ENCODE measurements at places on chromosomes 11 and 22.

- DNase-seq, result no peak
Measured at GRCh38 chr11:105937738-105938137, 84.3 kb downstream of the MSANTD4 start.

DNA sequence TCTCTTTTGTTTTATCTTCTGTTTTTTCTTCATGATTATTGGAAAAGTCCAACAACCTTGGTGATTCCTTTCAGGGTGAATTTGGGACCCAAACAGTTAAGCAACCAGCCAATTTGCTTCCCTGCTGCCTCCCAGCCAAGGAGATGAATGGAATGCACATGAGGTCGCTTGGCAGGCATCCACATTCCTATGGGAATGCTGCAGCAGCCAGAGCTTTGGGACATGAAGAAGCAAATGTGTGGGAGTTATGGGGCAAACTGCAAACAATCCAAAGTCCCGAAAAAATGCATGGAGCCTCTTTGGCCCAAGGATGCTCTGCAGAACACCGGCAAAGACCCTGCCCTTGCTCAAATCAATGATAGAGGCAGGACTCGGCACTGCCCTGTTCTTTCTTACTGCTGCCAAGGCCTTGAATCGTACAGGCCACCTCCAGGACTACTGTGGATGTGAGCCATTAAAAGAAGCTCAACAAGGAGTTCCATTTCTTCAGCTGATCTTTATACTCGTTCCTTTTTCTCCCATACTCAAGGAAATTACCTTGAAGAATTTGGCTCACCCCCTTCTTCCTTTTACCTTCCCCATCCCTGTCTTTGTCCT is 117.3 kb upstream of the TEAD1 start:
- DNase-seq, result no peak

- no peak for DNase-seq
Measured at GRCh38 chr11:121282886-121283502, 9.6 kb upstream of the SC5D start.

DNA sequence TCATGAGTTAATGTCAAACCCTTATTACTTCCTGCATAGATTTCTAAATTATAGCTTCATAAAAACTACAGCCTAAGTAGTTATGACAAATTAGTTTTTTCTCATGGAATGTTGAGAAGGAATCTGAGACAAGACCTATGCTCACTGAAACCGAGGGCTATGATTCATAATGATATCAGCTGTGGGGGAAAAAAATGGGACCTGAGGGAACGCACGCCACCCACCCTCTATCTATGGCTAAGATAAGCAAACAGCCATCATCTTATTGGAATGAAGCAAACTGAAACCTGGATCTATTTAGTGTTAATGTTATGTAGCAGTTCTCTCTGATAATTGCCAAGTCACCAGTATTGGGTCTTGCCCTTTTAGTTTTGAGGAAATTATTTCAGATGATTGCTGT is 906.9 kb upstream of the RAG2 start:
- DNase-seq, result no peak

DNA sequence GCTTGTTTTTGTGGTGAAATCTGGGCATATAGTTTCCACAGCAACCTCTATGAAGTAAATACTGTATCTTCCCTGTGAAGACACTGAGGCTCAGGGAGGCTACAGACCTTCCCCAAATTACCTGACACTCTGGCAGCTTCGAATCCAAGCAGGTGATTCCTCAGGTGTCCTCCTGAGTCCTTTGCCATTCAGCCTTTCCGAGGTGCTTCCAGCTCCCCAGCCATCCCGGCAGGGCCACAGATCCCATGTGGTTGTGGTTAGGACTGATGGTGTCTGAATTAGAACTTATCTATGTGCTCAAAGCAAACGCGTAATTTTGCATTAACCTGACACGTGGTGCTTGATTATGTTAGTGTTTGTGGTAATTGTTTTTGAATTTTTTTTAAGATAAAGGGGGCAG is 785.6 kb downstream of the BRD1 start:
- no peak for DNase-seq

GRCh38 chr22:32531931-32532819 is 57.6 kb downstream of the FBXO7 start:
- DNase-seq, result no peak

- DNase-seq, result peak; percentile 80
Measured at GRCh38 chr22:43230971-43231723, 44.2 kb upstream of the TTLL12 start.

DNA sequence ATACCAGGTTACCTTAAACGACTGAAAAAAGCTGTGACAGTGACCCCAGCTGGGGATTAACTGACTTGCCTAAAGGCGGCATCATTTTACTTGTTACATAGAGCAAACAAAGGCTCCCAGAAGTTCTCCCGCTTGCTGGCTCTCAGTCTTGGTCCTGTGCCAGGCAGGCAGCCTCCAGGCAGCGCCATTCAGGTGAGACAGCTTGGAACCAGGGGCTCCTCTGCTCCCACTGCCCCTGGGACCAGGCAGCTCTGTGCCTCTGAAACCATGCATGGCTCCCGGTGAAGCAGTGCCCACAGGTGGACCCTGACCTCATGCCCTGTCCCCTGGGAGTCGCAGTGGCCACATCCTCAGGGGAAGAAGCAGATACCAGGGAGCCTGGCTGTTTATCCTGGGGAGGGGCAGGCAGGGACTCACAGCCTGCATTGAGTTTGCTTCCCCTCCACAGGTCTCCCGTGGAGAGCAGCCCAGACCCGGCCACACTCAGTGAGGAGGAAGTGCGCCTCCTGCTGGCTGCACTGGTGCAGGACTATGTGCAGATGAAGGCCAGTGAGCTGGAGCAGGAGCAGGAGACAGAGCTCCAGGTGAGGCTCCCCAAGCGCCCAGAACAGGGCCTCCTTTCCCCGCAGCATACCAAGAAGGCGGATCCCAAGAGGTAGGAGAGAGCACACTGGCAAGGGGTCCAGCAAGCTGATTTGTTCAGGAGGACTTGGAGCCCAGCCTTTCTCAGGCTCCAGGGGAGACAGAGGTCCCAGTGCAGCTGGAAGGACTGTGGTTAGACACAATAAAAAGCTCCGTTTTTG is 15.6 kb upstream of the CYP2R1 start:
- DNase-seq, result peak; percentile 87

DNA sequence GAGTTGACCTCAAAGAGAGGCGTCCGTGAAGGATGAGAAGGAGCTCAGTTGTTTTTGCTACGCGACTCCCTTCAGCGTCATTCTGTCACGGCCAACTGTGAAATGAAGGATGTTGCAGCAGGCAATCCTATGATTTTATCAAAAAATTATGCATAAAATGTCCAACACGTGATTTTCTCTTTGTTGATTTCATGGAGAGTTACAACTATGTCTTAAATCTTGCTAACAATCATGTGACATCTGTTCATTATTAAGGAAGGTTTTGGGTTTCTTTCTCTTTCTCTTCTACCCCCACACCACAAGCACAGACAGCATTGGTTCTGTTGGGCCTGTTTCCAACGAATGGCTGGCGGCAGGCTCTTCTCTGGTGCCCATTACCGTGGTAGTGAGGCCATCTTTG is 3.7 kb downstream of the KRTAP5-4 start:
- DNase-seq, result no peak

DNA sequence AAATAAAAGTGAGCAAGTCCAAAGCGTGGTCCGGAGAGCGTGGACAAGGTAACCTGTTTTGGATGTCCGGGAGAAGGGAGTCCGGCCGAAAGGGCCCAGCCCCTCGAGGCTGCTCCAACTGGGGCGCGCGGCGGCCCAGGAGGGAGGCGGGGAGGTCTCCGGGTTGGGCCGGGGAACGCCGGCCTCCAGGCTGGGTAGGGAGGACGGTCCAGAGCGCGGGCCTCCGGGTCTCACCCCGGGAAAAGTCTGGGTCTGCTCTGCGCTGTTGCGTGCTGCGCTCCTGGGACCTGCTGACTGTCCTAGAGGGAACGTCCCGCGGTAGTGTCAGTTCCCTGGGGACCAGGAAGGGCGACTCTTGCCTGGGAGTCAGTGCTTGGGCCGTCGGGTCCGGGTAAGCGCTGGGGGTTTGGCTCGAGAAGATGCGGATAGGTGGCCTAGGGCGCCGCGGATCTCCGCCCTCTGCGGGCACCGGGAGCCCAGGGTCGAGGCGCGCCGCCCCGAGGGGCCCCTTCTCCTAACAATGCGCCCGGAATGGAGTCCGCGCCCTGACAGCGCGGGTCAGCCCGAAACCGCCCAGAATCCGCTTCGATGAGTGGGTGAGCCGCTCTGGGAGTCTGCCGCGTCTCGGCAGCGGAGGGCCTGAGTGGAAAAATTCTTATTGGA is 988 bp upstream of the FLI1 start:
- DNase-seq, result peak; percentile 40

- peak; percentile 60 for DNase-seq
Measured at GRCh38 chr22:24066865-24067264, 55.8 kb downstream of the CABIN1 start.

- peak; percentile 75 for DNase-seq
Measured at GRCh38 chr11:114215428-114215827, 80.8 kb upstream of the NNMT start.

DNA sequence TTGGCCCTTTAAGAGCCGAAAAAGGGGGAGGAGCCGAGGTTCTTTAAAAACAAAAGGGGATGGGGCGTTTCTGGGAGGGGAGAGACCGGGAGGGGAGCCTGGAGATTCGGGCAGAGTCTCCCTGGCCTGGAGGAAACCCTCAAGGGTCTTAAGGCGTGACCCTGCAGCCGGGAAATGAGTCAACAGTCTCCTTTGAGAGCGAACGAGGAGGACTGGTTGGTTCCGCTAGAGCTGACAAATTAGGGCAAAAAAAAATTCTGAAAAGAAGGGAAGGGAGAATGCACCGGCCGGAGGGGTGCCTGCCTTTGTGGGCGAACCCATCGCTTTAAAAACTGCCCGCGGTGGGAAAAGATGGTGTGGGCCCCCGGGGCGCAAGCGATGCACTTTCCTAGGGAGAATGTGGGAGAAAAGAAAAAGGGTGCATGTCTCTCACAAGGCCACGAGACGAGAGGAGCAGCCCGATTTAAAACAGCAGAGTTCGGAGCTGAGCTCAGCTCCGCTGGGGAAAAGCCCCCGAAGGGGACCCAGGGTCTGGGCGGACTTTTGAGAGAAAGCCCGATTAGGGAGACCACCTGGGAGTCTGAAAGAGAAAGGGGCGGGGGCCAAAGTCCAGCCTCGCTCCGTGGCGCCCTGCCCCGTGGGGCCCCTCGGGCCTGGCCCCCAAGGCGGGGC is 874 bp downstream of the ZFTA start:
- DNase-seq, result peak; percentile 75

DNA sequence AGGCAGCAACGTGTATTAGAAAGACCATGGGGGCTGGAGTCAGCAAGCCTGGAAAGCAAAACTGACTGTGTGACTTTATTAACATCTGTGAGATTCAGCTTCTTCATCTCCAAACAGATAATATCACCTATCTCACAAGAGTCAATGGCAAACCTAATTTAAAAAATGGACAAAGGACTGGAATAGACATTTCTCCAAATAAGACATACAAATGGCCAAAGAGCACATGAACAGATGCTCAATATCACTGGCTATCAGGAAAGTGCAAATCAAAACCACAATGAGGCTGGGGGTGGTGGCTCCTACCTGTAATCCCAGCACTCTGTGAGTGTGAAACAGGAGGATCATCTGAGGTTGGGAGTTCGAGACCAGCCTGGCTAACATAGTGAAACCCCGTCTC is 69.6 kb downstream of the CLPB start:
- DNase-seq, result no peak

DNA sequence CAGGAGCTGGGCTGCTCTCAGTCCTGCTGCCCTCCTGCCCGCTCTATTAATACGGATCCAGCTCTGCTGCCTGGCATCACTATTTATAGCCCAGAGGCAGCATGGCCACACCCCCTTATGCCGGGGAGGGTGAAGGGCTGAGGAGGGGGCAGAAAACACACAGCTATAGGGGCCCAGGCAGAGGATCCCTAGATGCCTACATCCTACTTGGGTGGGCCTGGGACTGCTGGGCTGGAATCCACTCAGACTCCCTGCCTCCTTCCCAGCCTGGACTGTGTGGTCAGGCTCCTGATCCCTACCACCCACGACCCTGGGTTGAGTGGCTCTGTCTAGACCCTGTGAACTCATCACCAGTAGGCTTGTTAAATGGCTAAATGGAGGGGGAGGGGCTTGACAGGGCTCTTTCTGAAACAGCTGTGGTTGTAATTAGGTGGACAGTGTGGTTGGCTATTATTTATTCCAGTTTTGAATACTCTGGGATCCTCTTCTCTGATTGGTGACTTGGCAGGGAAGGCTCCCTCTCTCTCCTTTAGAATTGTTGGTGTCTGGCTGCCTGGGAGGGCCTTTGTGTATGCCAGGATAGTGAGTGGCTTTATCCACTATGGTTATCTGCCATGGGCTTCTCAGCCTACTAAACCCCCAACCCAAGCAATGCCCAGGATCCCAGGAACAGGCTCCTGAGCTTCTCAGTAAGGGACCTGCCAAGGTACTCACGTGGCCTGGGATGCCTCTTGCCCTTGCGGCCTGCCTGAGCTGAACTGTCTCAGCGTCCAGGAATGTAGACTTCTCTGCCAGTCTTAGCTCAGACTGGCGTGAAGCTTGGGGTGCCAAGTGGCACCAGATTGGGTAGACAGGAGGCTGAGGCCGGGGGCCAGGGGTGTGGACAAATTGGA is 15.2 kb downstream of the PHLDB1 start:
- no peak for DNase-seq

DNA sequence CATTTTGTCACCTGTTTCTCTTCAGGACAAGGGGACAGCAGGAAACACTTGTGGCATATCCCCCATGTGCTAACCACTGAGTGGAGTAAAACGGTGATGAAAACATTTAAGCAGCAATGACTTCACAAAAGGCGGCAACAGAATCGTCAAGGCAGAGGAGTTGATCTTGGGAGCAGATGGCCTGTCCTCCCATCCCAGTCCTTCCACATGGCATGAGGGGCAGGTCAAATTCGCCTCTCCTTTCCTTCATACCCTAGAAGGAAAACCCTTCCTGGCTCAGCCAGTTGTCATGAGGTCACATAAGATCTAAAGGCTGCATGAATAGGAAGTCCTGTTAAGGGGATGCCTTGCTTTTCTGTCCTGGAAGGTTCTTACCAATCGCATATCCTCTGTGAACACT is 169.1 kb downstream of the MAML2 start:
- DNase-seq, result no peak

GRCh38 chr11:47152126-47152952 is 24.3 kb downstream of the ARFGAP2 start:
- no peak for DNase-seq

DNA sequence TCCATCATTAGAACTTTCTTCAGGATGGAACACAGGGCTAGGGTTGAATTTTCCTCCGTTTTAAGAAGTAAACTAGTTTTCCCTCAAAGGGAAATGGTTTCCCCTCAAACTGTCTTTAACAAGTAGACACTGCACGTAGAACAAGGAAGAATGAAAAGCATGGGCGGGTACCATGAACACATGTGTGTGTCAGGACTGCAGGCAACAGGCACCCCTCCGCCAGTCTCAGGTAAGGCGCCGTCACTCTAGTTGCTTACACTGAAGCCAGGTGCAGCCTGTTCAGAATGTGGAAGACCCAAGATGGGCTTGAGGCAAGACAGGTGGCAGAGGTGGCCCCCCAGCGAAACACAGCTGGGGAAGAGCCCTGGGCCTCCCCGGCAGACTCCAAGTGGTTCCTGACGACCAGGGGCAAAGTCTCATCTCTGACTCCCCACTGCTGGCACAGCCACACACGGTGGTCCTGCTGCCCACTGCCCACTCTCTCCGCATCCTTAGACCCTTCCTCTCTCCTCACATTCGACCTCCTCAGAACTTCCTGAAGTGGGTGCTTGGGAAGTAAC is 25.4 kb upstream of the MOB2 start:
- DNase-seq, result no peak

- no peak for DNase-seq
Measured at GRCh38 chr11:26018336-26018735, 313.6 kb upstream of the ANO3 start.

GRCh38 chr22:35971456-35972119 is 57.0 kb downstream of the RBFOX2 start:
- no peak for DNase-seq

Data from hematopoietic multipotent progenitor cell treated with erythropoietin and hydrocortisone succinate and interleukin-3 and kit ligand, for 6 days (in vitro differentiated cells).